Umbilical cord (tissue), 2 donors: ENCODE measurements at places on chromosomes 3 and 15. TPM values are rescaled to one million over a fixed set of nuclear protein-coding genes. Genes with fewer than 3 reads are reported as not detected.

Gene CAMK2N2
- not detected for total RNA-seq

Gene CCDC54
- 1.4 TPM for total RNA-seq

Gene OR5K4
- 2.6 TPM for total RNA-seq

Gene ZNF592
- total RNA-seq: 7.2 TPM

Gene RAB6B
- total RNA-seq: 2.6 TPM

Gene GASK1A
- total RNA-seq: 38.5 TPM

Gene CACNA2D2
- total RNA-seq: 0.24 TPM

Gene ZNF80
- total RNA-seq: 2.4 TPM

Gene SPTSSB
- total RNA-seq: 2.2 TPM

Gene PLA2G4E
- total RNA-seq: 0.72 TPM

Gene THBS1
- total RNA-seq: 1,162 TPM

Gene LMLN
- 27.7 TPM for total RNA-seq

Gene CSTA
- 38.0 TPM for total RNA-seq

Gene CPB1
- 4.6 TPM for total RNA-seq

Gene ACP3
- 8.4 TPM for total RNA-seq

Gene CKMT1B
- total RNA-seq: not detected

Gene CA12
- total RNA-seq: 46.9 TPM

Gene EFHB
- total RNA-seq: 7.2 TPM

Gene ANKRD63
- not detected for total RNA-seq

Gene PIGBOS1
- total RNA-seq: 14.0 TPM

Gene SLC12A6
- total RNA-seq: 17.3 TPM

Gene STAC
- total RNA-seq: 6.7 TPM

Gene ETV5
- total RNA-seq: 9.9 TPM

Gene CPNE9
- total RNA-seq: not detected

Gene TGM4
- total RNA-seq: 3.1 TPM

Gene CACNA2D3
- total RNA-seq: 6.3 TPM

Gene DUOX1
- total RNA-seq: 5.8 TPM
